IPS-NIHi11 (cell line): ENCODE measurements at places on chromosomes 16 and 17.

GRCh38 chr17:65984299-65984698 lies 207.6 kb downstream of the CEP112 start:
- no peak for DNase-seq

DNA sequence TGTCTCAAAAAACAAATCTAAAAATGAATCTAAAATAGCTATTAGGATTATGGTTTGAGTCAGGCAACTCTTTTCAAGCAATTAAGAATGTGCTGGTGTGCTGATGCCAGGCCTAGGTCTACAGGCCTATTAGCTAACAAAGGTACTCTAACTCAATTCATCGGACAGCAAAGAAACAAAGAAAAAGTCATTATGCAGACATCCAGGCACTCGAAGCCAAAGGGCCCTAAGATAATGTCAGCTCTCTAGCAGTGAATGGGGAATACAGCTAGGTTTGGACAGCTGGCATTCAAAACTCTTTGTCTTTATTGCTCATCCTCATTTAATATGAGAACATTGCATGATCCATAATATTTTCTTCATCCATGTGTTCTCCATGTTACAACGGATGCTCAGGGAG lies 108.5 kb downstream of the TMEM114 start:
- DNase-seq: no peak

DNA sequence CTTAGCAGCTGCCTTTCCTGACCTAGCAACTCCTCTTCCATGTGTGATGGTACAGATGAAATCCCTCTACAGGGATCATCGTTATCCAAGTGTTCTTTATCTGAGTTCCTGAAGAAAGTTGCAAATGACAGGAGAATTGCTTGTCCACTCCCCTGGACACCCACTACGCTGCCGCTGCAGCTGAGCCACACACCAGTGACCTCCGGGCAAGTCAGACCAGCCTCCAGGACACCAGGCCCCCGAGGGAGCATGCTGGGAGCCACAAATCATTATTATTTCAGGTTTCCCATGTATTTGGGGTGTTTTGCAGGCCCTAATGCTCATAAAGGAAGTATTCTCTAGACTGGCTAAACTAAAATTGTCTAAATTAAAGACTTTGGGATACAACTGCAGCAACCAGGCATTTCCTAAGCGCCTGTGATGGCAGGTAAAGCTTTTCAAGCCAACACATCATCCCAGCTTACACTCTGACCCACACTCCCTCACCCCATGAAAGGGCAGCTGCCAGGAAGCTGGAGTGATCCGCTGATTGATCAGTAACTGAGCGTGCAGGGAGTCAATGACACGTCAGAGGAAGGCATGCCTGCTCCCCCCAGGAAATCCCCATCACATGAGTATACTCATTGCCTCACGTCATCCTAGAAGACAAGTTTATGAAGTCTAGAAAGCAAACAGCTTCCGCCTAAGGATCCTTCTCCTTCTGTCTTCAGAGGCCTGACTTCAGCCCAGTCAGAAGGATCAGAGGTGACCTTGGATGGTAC lies 14.4 kb downstream of the FA2H start:
- no peak for DNase-seq

DNA sequence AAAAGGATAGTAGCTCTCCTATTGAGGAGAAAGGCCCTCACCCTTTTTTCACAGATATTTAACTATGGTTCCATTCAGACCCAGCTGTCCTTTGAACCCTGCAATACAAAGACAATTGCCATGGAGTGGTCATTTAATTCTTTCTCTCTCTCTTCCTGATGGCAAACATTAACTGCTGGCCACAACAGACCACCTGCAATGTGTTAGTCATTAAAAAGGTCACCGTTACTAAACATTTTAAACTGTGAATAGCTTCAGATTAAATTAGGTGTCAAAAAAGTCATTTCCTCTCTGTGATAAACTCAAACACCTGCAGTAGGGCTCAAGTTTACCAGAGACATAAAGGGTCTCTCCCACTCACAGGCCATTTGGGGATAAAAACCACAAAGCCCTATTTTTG lies 697.2 kb downstream of the TOX3 start:
- DNase-seq: no peak

DNA sequence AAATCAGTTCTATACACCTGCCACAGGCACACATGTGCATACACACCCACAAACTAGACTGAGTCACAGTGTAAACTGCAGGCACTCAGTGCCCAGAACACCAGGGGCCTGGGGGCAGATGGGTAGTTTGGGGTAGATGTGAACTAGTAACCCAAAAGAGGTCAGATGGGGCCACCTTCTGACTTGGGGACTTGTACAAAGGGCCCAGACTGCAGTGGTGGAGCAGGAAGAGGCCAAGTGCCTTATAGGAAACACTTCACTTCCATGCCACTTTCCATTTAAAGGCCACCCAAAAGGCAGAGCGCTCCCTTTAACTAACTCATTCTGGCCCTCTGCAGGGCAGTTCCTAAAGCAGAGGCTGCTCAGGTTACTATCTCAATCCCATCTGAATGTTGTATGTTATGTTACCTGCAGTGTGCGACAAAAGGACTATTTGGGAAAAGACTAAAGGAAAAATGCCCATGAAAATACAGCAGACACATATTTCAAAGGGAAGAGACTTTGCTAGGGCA lies 27.8 kb upstream of the ERN1 start:
- DNase-seq: no peak

DNA sequence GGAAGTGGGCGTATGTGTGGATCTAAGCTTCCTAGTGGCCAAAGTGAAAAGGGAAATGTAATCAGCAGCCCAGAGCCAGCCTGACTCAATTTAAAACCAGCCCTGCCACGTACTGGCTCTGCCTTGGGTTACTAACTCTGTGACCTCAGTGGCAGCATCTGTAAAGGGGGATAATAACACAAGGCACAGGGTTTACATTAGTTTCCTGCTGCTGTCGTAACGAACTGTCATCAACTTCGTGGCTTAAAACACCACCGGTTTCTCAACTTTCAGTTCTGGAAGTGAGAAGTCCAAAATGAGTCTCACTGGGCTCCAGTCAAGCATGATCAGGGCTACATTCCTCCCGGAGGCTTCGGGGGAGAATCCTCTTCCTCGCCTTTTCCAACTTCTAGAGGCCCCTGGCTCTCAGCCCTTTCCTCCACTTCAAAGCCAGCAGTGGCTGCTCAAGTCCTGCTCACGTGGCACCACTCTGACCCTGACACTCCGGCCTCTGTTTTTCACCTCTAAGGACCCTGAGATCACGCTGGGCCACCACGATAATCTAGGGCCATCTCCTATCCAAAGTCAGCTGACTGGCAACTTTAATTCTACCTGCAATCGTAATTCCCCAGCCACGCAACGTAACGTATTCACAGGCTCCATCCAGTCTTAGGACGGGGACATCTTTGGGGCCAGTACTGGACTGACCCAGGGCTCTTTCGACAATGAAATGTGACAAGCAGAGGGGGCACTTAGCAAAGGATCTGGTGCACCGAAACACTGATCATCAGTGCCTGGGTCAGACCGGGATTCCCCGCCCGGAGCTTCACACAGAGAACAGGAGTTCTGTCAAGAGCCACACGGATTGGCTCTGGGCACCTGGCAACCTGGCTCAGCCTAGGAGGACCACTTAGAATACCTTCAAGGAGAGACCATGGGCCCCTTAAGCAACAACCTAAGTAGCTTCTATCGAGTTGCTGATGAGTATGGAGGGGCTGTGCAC lies 14.5 kb downstream of the TMC6 start:
- no peak for DNase-seq

- peak; percentile 59 for DNase-seq
These were observed 68.4 kb downstream of the CMC2 start for GRCh38 chr16:80938004-80938878.

GRCh38 chr17:45298546-45299285 lies 18.1 kb downstream of the MAP3K14 start:
- DNase-seq: no peak

DNA sequence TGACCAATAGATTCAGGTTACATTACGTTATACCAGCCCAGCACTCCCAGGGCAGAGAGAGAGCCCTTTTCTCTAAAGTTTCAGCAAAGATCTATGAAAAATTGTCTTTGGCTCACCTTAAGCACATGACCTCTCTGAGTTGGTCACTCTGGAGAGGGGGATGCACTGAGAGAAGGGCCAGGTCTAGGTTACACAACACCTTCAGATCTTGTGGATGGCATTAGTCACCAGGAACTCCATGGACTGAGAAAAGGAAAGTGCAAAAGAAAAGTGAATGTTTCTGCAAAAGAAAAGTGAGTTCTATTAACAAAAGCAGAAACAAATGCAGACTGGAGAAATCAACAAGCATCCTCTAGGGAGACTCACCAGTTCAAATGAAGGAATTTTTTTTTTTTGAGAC lies 253.3 kb upstream of the SALL1 start:
- no peak for DNase-seq

DNA sequence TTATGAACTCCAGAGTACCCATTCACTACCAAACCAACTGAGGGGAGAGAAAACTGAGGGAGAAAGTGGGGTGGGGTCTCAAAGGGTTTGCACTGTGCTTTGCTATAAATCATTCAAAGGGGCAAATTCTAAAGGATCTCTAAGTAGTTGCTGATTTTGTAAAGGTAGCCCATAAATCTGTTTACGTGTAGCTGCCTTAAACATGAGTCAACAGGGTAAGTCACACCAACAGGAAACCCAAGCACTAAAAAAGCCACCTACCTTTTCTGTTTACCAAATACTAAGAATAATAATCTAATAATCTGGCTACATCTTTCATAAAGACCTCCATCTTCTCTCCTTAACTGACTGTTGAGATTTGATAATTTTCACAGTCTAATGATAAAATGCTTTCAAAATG lies 8.4 kb upstream of the HSBP1 start:
- DNase-seq: no peak

DNA sequence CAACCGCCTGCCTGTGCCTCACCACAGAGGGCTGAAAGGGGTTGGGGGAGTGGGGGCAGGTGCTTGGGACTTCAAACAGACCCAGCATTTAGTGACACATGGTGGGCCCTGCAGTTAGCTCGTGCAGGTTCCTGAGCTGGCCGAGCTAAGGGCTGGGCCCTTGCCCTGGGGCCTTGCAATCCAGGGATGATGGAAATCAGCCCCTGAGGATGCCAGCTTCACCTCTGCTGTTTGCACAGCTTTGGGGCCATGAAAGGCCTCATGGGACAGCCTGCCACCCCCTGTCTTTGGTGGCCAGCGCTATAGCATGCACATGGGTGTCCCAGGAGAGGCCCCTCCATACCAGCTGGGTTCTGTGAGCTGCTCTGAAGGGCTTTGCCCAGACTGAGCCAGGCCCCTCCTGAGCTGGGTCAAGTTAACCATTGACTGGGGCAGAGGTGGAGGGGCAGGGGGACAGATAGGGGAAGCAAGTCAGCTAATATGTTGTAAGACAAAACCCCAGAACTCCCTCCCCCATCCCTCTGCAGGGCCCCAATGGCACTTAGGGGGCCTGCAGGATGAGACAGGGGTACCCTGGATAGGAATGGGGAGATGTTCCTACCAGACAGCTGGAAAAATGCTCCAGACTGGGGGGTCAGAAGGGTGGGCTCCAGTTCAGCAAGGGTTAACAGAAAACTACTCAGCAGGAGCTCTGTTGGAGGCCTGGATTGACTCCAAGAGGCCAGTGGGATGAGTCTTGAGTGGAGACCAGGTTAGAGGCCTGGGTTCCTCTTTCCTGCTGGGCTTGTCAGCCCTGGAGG lies 692 bp downstream of the PRR15L start:
- no peak for DNase-seq

DNA sequence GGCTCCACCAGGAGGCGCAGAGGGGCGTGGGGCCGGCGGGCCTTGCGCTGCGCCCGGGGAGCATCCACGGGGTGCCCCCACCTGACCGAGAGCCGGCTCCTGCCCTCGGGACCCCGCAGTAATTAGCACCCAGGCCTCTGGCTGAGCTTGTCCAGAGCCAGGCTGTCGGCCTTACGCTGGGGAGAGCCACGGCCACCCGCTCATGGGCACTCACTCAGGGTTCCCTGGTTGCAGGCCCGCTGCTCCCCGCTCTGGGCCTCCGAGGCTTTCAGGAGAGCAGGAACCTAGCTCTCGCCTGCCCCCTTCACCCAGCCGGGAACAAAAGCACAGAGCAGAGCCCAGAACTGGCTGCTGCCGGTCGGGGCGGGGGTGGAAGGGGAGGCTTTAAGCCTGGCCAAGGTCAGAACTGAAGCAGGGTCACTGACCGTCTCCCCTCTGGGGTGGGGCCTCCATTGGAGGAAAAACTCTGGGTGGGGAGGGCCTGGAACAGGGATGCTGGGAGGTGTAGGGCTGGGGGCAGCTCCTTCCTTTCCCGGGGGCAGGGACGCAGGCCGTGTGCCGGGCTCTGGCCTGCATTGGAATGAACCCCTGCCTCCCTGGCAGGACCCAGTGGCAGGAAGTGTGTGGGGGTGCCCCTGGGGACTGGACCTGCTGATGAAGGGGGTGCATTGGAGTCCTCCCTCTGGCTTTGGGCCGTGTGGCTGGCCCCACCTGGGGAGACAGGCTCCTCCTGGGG lies 12.3 kb downstream of the GLIS2 start:
- peak; percentile 90 for DNase-seq
